ENCODE measurements at places on chromosomes 4 and X.

GRCh38 chr4:110172972-110173371 is 25.4 kb downstream of the ELOVL6 start:
- no peak for DNase-seq

- no peak for DNase-seq
Measured at GRCh38 chrX:99901091-99901490, 509.0 kb downstream of the PCDH19 start.

DNA sequence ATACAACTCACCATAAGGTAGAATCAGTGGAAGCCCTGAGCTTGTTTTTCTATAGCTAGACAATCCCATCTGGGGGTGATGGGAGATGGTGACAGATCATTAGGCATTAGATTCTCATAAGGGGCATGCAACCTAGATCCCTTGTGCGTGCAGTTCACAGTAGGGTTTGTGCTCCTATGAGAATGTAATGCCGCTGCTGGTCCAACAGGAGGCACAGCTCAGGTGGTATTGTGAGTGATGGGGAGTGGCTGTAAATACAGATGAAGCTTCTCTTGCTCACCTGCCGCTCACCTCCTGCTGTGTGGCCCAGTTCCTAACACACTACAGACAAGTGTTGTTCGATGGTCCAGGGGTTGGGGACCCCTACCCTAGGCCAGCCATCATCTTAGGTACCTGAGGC is 5.9 kb upstream of the GATB start:
- no peak for DNase-seq

DNA sequence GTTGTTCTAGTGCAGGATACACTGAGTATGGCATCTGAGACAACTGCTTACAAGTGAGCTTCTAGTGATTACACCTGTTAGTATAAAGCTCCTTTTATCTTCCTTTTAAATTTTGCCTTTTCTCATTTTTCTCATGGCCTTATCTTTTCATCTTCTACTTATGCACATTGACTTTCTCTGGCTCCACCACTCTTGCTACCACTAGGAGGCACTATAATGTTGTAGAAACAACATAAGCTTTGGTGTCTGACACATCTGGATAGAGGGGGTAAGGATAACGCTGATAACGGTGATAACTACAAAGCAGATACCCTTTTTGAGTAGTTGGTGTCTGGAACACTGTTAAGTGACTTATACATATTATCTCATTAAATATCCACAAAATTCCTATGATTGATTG is 187.4 kb upstream of the TEX13C start:
- DNase-seq, result peak; percentile 53

- DNase-seq, result no peak
Measured at GRCh38 chr4:152328582-152328981, 207.3 kb downstream of the FBXW7 start.

DNA sequence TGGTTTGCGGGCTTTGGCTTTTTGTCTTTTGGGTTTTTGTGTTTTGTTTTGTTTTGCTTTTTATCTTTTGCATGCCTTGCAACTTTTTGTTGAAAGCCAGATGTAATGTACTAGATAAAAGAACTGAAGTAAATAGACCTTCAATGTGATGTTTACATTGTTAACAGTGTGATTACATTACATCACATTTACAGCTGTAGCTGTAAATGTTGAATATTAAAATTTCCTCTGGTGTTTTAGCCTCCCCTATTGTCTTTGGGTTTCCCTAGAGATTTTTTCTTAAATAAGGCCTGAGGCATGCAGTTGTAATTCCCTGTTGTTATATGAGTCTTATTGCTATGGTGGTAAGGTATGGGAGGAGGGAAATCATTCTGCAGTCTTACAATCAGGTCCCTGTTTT is 275.0 kb downstream of the PARM1 start:
- no peak for DNase-seq

DNA sequence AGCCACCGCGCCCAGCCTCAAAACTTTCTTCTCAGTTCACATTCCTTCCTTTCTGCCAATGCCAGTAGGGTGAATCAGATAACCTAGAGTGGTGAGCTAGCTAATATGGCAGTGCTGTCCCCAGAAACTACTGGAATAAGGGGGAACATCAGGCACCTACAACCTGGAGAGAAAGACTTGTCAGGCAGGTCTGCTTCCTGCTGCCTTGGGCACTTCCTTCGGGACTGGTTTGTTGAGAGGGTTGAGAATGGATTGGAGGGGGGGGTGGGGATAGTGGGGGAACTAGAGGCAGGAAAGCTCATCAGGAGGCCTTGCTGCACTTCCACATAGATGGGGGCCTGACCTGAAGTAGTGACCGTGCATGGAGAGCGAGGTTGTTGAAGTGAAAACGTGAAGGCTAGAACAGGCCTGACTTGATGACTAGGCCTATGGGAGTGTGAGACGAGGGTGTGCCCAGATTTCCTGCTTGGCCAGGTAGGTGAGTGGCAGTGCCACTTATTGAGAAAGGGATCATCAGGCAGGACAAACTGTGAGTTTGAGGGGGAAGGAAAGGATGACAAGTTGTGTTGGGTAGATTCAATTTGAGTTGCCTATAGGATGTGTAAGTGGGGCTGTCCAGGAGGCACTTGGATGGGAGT is 33.4 kb downstream of the SLC25A5 start:
- no peak for DNase-seq
